ENCODE measurements at places on chromosomes 6 and 20.

DNA sequence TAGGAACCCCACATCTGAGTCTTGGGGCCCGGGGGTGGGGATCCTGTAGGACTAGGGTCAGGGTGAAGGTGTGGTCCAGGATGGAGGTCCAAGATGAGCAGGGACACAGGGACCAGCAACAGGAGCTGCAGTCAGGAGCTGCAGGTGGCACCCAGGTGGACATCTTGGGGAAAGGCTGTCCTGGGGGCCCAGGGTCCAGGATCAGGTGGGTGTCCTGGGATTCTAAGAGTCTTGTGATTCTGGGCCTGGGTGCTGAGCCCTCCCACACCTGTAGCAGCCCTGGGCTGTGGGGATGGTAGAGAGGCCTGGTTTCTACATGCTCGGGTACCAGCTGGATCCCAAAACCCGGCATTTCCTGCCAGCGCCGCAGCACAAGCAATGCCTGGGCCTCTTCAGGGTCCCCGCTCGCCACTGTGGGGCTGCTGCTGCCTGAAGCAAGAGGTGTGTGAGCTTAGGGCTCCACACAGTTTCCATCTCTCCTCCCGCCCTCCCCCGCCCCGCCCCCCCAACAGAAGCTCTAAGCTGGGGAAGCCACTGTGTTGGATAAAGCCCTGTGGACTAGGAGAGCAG is 20.7 kb downstream of the ERGIC3 start:
- DNase-seq, result no peak

DNA sequence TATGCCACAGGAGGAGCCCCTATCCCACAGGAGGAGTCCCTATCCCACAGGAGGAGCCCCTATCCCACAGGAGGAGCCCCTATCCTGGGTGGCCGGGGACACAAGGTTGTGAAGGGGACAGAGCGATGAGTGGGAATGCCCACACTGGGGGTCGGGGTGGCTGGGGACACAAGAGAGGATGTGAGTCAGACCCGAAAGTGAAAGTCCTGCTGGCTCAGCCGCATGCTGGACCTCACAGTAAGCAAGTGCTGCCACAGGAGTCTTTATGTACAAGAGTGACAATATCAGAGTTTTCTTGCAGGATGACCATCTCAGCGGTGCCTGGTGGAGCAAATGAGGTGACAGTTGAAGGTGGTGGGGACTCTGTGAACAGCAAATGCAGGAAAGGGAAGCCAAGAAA is 93.7 kb downstream of the PSMB1 start:
- DNase-seq, result peak; percentile 90

DNA sequence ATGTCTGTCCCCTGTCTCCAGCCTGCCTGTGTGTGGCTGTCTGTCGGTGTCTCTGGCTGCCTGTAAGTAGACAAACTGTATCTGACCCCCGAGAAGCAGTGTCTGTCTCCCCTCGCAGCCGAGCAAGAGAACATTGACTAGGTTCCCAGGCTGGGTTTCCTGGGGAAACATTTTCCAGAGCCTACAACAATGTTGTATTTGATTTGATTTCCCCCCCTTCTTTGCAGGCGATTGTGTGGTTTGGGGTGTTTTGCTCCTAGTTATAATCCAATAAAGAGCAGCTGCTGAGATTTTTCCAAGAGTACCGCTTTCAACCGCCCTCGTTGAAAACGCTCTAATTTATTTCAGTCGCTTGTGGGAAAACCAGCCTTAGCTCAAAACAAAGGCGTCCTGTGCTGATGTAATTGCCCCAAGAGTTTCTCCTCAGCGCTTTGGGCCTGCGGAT is 92.6 kb downstream of the CDC5L start:
- no peak for DNase-seq

GRCh38 chr6:127053032-127053874 is 65.2 kb upstream of the RSPO3 start:
- DNase-seq, result no peak

DNA sequence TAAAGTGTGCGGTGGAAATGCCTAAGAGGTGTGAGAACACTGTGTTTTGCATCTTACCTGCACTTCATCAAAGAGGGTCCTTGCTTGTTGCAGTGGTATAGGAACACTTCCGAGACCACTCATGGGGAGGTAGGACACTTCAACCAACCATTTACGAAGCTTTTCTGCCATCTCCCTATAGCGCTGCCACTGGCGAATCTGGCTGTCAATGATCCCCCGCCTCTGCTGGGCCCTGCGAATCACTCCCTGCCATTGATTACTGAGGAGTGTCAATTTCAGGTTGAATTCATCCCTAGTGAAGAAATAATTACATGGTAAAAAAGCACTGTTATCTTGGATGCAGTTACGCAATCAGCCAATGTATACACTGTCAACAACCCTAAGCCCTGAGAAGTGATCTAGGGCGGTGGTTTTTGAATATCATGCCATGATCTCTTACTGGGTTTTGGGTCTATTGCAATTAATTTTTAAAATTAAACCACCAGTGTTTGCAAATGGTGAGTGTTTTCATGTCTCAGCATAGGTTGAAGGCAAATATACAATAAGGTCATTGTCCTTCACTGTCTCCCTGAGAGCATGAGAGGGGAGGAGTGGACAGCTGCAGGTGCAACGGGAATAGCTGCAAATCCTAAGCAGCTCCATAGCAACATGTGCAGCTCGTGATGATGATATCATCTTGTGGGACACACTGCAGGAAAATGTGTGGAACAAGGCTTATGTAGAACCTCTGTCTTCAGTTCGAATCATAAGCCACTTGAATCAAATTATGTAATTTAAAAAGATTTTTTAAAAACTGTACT is 400.6 kb downstream of the ESR1 start:
- no peak for DNase-seq

- no peak for DNase-seq
These were observed 131.3 kb downstream of the CEBPB start for GRCh38 chr20:50321797-50322480.

DNA sequence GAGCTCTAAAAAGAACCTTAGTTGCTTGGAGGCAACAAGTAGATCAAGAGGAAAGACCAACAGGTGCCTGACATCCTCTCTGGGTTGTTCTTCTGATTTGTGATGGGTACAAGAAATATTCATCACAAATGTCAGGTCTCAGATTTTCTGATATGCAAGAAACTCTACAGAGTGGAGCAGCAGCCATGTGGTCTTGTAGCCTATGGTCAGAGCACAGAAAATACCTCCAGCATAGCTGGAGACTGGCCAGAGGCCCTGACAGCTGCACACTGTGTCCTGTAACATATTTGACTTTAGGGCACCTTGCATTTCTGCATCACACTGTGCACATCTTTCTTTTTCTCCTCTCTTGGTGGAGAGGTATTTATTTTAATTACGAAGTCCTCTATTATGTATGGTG is 116.3 kb downstream of the GMPR start:
- no peak for DNase-seq

DNA sequence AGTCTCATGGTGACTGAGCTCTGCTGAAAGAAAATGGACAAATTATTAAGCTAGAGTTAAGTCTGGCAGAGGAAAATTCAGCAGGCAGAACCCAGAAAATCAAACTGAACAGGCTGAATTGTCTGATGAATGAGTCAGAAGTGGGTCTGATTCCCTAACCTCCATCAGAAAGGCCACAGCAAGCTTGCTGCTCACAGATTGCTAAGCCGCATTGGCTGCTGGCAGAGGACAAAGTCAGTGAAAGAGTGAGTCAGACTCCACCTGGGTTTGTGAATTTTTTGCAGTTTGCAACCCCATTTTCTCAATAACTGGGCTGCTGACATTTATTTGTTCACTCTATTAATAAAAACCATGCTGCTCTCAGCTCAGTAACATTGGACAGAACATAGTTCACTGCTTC is 191.3 kb downstream of the EPM2A start:
- DNase-seq, result no peak

- no peak for DNase-seq
These were observed 43.1 kb downstream of the ARID1B start for GRCh38 chr6:156820089-156820798.

- DNase-seq, result no peak
These were observed 190.9 kb downstream of the LAMA2 start for GRCh38 chr6:129073691-129074395.

- DNase-seq, result peak; percentile 47
These were observed 7.8 kb downstream of the SYNGAP1 start for GRCh38 chr6:33427585-33428223.

- DNase-seq, result no peak
These were observed 89.9 kb downstream of the PDE7B start for GRCh38 chr6:135941275-135942025.

- no peak for DNase-seq
These were observed 394.9 kb upstream of the FLRT3 start for GRCh38 chr20:14732343-14732742.

DNA sequence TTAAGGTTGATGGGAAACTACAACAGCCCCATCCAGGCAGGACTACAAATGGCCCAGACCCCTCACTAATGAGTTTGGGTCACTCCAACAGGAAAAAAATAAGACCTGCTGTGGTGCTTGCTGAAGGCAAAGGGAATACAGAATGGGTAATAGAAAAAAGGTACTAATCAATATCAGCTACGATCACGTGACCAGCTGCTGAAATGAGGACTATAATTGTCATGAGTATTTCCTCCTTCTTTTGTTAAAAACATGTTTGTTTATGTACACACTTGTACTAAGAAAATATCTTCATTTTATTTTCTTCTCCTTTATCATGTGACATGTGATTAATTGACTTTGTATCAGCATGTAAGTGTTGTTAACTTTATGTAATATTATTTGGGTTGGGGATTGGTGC is 199.9 kb downstream of the GJA1 start:
- no peak for DNase-seq

GRCh38 chr6:127514773-127515227 is 4.3 kb downstream of the MTCL3 start:
- peak; percentile 13 for DNase-seq

DNA sequence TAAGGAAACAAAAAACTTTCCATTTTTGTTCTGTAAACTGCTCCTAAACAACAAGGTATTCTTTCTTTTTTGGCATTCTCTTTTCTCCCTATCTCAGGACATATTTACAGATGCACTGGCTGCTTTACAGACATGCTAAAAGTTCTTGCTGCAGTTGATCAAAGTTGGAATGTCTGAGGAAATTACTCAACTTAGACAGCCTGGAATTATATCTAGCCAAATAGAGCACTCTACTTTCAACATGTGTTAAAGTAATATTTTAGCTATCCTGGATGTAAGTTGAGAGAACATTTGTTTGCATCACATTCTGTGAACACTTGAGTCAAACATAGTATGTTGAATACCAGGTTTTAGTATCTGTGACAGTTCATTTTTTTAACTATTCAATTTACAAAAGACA is 24.8 kb downstream of the TASP1 start:
- no peak for DNase-seq

DNA sequence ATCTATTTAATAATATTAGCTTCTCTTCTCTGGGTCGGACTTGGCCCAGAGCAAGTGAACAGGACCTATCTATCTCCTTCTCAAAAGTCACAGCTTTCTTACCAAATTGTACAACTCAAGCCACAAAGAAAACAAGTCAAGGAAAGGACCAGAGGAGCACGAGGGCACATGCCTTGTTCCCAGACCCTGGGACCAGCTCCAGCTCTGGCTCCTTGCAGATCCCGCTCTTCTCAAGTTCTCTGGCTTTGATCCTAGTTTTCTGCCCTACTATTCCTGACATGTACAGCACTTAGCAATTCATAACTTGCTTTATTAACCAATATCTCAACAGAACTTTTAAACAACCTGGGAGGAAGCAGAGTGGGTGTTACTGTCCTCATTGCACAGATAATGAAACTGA is 185.9 kb downstream of the ESR1 start:
- no peak for DNase-seq

DNA sequence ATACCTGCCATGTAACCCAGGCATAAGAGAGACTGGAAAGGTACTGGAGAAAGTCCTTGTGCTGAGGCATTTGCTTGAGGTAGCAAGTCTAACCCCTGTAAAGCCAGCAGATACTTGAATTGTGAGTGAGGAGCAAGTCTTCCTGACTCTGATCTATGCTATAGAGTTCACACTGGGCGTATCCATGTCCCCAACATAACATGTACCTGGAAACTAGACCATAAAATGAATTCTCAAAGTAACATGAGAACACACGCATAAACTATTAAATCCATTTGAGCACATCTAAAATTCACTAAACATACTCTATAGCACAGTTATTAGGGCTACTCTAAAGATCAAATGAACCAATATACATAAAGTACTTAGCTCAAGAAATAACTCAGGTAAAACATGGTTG is 2.0 kb downstream of the NHSL1 start:
- no peak for DNase-seq

DNA sequence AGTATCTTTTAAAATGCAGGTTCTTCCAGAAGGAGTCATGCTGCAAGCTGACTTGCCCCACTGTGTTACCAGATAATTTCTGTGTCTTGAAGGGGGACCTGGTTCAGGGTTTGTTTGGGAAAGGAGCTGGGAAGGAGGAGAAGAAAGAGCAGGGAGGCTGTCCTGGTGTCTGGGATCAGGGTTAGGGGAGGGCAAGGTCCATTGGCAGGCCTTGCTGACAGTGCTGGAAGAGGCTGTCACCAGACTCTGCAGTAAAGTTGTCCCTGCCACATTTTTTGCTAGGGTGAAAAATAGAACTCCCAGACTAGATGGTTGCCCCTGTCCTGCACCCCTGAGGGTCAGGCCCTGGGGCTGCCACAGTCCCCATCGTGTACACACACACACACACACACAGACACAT is 14.9 kb downstream of the GLP1R start:
- no peak for DNase-seq

DNA sequence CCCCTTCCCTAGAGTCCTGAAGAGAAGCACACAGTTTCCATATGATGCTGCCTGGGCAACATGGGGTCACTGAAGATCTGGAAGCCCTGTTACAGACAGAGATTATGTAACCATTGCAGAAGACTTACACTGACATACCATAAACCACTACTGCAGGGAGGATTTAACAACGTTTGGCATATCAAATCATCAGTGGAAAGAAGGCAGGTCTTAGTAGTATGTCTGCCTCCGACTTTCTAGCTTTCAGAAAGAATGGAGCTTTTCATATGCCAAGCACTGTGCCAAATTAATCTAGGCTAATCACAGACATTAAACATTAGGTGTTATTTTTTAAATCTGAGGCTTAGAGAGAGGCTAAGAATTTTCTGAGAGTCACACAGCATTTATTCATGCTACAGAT is 144.3 kb downstream of the ADGRB3 start:
- DNase-seq, result no peak

DNA sequence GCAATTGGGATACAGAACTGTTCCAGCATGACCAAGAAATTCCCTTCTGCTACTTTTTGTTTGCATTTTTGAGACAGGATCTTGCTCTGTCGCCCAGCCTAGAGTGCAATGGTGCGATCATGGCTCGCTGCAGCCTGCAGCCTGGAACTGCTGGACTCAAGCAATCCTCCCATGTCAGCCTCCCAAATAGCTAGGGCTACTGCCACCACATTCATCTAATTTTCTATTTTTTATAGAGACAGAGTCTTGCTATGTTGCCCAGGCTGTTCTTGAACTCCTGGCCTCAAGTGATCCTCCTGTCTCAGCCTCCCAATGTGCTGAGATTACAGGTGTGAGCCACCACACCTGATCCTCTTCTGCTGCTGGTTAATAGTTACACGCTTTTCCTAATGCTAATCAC is 204.9 kb downstream of the SOX4 start:
- no peak for DNase-seq

- no peak for DNase-seq
These were observed 27.0 kb downstream of the TMEM14A start for GRCh38 chr6:52697903-52698302.

GRCh38 chr6:57315111-57315510 is 2.3 kb upstream of the PRIM2 start:
- no peak for DNase-seq

- DNase-seq, result no peak
These were observed 43.1 kb downstream of the ALDH5A1 start for GRCh38 chr6:24537771-24538385.

GRCh38 chr6:167341665-167342655 is 17.1 kb downstream of the TTLL2 start:
- DNase-seq, result no peak

- DNase-seq, result no peak
These were observed 456.9 kb upstream of the ID4 start for GRCh38 chr6:19380293-19380692.
